Psoas muscle (tissue), 8 donors: ENCODE measurements at places on chromosomes 5 and 9.

DNA sequence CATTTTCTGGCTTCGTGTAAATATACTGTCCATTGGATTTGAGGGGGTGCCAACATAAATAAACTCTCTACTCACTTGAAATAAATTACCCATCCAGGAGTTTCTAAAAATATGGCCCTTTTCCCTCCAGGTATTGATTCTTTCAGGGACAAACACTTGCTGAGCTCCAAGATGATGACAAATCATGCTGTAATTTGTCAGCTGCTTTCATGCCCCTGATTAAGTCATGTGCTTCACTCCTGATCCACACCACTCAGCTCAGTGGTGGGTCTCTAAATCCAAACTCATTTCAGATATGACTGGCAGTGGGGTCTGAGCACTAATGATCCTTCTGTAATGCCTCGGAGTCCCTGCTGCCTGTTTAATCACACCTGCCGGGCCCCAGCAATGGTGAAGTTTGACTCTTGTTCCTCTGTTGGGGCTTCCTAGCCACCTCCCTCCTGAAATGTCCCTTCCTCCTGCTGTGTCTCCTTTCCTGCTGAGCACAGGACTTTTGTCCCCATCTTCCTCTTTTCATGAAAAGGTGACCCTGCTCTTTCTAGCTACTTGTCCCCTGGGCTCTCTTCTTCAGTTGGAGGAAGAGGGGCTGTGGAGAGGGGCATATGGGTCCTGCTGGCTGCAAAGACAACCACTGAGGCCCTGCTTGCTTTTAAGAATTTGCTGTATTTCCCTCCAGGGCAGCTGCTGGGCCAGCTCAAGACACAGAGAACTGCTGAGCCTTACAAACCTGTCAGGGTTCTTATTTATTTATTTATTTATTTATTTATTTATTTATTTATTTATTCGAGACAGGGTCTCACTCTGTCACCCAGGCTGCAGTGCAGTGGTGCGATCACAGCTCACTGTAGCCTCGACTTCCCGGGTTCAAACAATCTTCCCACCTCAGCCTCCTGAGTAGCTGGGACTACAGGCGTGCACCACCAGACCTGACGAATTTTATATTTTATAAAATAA is 200.0 kb downstream of the ATP10B start:
- no peak overlapping the region for H3K27ac ChIP-seq
- no peaks in the 10 kb centered on the region for H3K36me3 ChIP-seq

- no peaks in the 10 kb centered on the region for H3K36me3 ChIP-seq
- no peak overlapping the region for H3K4me3 ChIP-seq
- H3K27me3 ChIP-seq: no peaks in the 10 kb centered on the region
- no peaks in the 10 kb centered on the region for H3K4me1 ChIP-seq
- no peak for DNase-seq
- H3K27ac ChIP-seq: no peak overlapping the region
Observed at GRCh38 chr5:92574023-92574422, 1007.0 kb downstream of the NR2F1-AS1 start.

GRCh38 chr9:106846857-106847256 is 16.1 kb upstream of the ZNF462 start:
- no peak for DNase-seq
- H3K27me3 ChIP-seq: no peaks in the 10 kb centered on the region
- H3K27ac ChIP-seq: no peak overlapping the region
- H3K4me3 ChIP-seq: no peak overlapping the region
- H3K36me3 ChIP-seq: no peaks in the 10 kb centered on the region

GRCh38 chr5:170314541-170315095 is 17.0 kb upstream of the LCP2 start:
- H3K27ac ChIP-seq: peak overlapping the region; percentile 46
- no peaks in the 10 kb centered on the region for H3K4me1 ChIP-seq
- DNase-seq: no peak
- H3K36me3 ChIP-seq: no peaks in the 10 kb centered on the region

DNA sequence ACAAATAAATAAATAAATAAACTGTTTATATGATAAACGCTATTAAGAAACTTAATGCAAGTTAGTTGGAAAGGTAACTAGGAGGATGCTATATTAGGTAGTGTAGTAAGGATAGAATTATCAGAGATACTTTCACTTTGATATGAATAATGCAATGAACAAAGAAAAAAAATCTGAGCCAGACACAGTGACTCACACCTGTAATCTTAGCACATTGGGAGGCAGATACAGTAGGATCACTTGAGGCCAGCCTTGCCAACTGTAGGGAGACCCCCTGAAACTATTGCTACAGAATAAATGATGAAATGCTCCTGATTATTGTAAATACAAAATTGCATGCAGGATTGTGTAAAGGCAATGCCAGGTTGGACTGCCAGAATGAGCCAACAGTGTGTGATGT is 109.2 kb downstream of the ANXA2R start:
- DNase-seq: no peak
- no peak overlapping the region for H3K4me3 ChIP-seq
- H3K36me3 ChIP-seq: no peaks in the 10 kb centered on the region
- no peak overlapping the region for H3K27ac ChIP-seq

GRCh38 chr9:122797316-122798063 is 2.4 kb upstream of the OR1K1 start:
- H3K4me1 ChIP-seq: no peaks in the 10 kb centered on the region
- no peak for DNase-seq
- no peak overlapping the region for H3K4me3 ChIP-seq
- no peaks in the 10 kb centered on the region for H3K27me3 ChIP-seq
- H3K27ac ChIP-seq: no peak overlapping the region

DNA sequence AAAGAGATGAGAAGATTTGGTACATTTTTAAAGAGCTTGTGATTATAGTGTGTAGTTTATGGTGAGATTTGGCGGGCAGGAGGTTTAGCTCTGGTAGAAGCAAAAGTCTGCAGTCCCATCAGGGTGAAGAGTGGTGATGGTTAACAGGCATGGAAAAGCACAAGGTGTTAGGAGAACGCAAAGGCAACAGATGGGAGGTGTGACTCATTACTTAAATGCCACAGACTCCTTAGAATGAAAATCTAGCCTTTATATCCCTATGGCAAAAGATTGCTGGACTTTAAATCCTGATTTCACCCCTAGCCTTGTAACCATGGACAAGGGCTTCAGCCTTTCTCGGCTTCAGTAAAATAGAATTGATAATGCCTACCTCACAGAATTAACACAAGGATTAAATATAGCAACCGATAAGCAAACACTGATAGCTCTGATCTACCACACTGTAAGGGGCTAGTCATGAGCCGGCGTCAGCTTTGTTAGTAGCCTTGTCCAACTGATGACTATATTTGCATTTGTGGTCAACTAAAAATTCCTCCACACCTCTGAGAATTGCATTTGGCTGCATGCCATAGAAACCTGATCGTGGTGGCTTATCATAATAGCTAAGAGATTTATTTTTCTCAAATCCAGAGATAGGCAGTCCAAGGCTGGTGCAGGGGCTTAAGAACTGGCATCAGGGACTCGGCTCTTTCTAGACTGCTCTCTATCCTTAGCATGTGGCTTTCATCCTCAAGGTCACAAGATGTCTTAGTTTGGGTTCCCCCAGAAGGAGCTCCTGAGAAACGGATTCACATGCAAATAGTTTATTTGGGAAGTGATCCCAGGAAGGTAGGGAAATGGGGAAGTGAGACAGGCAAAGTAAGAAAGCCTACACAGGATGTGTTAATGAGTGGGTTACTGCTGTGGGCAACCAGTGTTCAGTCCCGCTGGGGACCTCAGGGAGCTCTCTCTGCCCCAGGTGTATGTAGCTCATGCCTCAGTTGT is 19.6 kb downstream of the MFAP3 start:
- H3K4me1 ChIP-seq: peaks cover 12% of the 10 kb centered on the region
- no peak for DNase-seq
- H3K27me3 ChIP-seq: no peaks in the 10 kb centered on the region
- H3K27ac ChIP-seq: no peak overlapping the region
- H3K4me3 ChIP-seq: no peak overlapping the region
- peaks cover 19% of the 10 kb centered on the region for H3K36me3 ChIP-seq
